ENCODE measurements at places on chromosomes 2 and 18.

- DNase-seq = peak; percentile 52
These were observed 128.0 kb downstream of the NFATC1 start for GRCh38 chr18:79523736-79524180.

DNA sequence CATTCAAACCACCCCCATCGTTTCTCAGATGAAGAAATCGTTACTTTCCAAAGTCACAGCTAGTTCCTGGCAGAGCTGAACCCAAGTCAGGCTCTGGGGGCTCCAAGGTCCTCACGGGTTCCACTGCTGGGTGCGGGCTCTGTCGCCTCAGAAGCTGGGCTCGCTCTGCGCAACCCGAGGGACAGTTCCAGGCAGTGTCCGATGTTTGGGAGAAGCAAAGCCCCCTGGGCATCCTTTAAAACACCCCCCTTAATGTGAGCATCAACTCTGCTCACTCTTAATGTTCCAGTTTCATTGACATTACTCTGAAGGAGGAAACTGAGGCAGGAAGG lies 796 bp downstream of the AOX1 start:
- DNase-seq = no peak

- DNase-seq = no peak
These were observed 110.3 kb downstream of the EPC2 start for GRCh38 chr2:148754864-148755263.

- no peak for DNase-seq
These were observed 9.8 kb downstream of the RAB12 start for GRCh38 chr18:8619041-8619440.

DNA sequence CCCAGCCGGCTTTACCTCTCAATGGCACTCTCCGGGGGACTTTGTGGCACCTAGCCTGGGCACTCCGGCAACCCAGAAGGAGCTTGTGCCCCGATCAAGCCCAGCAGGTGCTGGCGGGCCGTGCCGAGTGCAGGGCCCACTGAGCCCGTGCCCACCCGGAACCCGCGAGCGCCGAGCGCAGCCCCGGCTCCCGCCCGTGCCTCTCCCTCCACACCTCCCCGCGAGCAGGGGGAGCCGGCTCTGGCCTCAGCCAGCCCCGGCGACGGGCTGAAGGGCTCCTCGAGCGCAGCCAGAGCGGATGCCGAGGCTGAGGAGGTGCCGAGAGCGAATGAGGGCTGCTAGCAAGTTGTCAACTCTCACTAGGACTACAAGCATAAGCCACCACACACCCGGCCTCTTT lies 136.9 kb downstream of the COMMD1 start:
- DNase-seq = no peak

GRCh38 chr18:74476140-74476539 lies 19.0 kb upstream of the DIPK1C start:
- DNase-seq = no peak

DNA sequence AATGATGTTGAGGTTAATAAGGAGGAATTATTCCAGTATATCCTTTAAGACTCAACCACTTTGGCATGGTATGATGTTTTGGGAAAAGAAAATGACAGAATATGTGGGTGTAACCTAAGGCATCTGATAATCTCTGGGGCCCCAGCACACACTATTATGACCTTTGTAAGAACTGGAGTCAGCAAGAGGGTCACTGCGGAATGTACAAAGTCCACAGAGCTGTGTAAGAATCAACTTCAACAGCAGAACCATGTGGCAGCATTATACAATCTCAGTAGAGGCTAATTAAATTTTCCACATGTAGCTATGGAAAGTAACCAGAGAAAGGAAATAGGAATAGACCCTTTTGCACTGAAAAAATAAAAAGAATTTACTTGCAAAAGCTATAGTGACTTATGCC lies 445.1 kb upstream of the UBE2E3 start:
- no peak for DNase-seq

GRCh38 chr2:216562696-216563435 lies 64.2 kb downstream of the RPL37A start:
- DNase-seq = no peak

- DNase-seq = no peak
These were observed 26.0 kb upstream of the SP3 start for GRCh38 chr2:173990970-173991819.

DNA sequence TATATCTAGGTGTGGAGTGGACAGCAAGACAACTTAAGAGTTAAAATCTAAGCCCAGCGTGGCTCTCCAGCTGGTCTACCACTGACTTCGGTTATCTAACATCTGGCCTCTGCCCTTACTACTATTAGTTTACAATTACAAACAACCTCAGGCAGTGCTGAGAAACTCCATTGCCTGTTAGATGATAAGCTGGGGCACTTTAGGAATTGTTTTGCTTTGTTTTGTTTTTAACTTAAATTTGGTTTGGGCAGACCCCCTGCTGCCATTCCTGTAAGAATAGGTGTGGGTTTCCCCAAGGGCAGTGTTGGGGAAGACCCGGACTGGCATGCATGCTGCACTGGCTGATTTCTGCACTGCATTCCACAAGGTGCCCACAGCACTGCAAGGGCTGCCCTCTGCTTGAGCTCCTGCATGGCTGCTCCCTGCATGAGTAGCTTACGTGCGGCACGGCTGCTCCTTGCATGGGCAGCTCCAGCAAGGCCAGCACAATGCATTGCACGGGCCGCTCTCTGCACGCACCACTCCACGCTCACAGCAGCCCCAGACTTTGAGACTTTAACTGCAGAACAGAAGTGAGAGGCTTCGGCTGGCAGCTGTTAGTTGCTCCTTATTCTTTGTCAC lies 74.2 kb upstream of the SERTAD2 start:
- DNase-seq = no peak

DNA sequence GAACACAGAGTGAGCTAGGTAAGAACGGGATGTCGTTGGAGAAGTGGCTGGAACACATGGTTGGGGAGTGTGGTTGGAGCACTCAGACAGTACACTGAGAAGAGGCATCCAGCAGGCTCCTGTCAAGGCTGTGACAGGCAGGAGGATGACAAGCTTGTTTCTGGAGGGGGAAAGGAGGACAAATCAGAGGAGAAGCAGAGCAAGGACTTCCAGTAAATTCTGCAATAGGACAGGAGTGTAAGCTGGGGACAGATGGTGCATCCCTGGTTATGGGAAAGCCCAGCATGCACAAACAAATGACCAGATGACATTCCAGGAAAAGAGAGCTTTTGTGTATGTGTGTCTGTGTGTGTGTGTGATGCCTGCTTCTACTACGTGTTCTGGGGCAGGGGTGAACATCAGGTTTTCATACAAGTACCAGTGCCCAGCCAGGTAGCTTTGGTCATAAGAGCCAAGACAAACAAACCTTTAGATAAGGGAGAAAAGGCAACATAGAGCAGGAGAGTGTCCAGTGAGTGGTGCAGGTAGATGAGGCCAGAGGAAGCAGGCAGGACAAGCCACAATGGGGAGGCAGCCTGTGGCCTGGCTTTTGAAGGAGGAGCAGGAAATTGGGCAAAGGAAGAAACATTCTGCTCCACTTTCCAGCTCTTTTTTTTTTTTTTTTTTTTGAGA lies 32.1 kb upstream of the MAPK4 start:
- DNase-seq = no peak

DNA sequence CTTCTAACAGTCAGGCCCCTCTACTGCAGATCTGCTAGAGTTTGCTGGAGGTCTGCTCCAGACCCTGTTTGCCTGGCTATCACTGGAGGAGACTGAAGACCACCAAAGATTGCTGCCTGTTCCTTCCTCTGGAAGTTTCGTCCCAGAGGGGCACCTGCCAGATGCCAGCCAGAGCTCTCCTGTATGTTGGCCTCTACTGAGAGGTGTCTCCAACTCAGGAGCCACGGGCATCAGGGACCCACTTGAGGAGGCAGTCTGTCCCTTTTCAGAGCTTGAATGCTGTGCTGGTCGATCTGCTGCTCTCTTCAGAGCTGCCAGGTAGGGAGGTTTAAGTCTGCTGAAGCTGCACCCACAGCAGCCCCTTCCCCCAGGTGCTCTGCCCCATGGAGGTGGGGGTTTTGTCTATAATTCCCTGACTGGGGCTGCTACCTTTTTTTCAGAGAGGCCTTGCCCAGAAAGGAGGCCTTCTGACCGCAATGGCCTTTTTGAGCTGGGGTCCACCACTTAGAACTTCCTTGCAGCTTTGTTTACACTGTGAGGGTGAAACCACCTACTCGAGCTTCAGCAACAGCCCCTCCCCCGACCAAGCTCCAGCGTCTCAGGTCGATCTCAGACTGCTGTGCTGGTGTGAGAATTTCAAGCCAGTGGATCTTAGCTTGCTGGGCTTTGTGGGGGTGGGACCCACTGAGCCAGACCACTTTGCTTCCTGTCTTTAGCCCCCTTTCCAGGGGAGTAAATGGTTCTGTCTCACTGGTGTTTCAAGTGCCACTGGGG lies 566.0 kb downstream of the NR4A2 start:
- no peak for DNase-seq

GRCh38 chr2:74481431-74481830 lies 1.4 kb downstream of the CCDC142 start:
- DNase-seq = no peak

DNA sequence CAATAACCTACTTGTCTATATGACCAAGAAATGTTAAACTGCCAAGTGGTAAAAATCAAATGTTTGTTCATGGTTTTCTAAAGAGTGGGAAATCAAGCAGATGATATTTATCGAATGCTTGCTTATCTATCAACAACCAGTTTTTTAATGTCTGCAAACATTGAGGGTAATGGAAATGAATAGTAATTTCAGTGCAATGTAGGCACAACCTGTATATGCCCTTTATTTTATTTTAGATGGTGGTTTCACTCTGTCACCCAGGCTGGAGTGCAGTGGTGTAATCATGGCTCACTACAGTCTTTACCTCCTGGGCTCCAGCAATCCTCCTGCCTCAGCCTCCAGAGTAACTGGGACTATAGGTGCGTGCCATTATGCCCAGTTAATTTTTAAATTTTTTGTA lies 46.0 kb upstream of the CD28 start:
- no peak for DNase-seq

DNA sequence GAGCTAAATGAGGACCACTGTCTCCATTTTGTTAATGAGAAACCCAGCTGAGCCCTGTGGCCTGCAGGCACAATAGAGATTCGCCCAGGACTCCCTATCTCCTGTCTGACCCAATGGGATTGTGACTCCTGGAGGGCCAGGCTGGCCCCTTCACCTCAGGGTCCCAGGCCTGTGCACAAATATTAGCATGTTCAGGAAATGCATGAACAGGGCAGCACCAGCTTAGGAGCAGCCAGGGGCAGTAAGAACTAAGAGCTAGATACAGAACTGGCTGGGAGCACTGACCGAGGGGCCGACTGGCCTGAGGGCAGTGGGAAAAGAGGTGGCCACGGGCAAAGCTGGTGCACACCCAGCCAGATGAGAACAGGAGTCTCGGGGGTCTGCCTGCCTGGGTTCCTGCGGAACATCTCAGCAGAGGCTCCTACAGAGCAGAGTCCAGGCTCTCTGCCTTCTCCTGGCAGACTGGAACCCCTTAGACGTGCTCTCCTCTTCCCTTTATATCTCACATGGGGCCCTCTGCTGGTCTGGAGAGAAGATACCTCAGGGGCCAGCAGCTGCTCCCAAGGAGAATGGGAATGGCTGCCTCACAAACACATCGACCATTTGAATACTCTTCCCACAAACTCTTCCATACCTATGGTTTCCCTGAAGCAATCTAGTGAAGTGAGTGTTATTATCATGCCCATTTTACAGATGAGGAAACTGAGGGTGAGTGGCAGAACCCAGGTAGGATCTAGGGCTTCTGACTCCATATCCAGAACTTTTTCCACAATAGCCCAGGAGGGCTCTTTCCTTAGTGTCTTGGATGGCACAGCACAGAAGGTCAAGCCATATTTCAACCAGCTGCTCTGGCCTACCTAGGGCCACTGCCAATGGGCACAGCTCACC lies 77.6 kb upstream of the OTOF start:
- DNase-seq = no peak

- no peak for DNase-seq
These were observed 47.8 kb downstream of the TGFA start for GRCh38 chr2:70505613-70506391.

- no peak for DNase-seq
These were observed 112.2 kb downstream of the MAP4K4 start for GRCh38 chr2:101809698-101810097.

DNA sequence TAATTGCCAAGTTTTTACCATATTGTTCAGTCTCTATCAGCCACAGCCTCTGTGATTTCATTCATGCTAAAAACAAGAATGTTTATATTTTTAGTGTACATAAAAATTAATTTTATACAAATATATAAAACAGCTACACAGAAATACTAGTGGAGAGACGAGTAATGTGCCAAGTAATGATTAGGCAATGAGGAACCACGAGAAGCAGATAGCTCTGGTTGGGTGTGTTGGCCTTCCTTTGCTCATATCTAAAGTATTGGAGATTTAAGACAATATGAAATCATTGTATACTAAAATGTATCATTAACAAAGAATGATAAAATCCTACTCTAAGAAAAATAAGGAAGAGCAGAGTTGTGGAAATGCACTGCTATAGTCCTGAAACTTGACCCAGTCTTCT lies 326.7 kb downstream of the AGAP1 start:
- DNase-seq = no peak

DNA sequence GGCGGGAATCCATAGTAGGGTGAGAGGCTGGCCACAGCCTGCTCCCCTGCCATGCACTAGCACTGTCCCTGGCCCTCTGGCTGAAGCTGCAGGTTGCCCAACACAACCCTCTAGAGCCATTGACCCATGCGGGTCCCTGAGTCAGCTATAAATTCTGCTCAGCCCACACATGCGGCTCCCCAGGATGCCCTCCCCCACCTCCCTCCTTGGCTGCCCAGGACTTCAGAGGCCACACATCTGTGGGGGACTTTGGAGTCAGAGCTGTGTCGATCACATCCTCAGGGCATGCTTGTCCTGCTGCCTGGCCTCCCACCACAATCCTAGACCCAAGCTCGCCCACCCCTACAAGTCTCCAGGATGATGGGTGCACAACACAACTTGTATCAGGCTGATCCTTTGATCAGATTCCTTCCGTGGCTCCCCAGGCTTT lies 97.0 kb downstream of the TFCP2L1 start:
- DNase-seq = no peak

DNA sequence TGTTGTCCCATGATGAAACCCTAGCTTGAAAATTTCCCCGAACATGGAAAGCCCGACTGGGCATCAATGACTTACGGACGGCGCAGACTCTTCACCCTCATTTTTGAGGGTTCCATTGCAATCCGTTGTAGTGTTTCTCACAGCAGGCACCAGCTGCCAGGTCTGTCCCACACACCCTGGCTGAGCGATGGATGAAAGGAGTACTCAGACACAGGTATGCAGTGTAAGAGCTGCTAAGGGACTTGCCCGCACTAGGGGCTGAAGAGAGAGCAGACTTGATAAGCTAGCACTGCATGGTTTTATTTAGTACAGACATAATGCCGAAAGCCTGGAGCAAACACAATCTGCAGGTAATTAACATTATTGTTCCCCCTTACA lies 15.8 kb downstream of the DYNAP start:
- DNase-seq = no peak

GRCh38 chr18:74963820-74964446 lies 245.0 kb downstream of the PTGR3 start:
- no peak for DNase-seq

DNA sequence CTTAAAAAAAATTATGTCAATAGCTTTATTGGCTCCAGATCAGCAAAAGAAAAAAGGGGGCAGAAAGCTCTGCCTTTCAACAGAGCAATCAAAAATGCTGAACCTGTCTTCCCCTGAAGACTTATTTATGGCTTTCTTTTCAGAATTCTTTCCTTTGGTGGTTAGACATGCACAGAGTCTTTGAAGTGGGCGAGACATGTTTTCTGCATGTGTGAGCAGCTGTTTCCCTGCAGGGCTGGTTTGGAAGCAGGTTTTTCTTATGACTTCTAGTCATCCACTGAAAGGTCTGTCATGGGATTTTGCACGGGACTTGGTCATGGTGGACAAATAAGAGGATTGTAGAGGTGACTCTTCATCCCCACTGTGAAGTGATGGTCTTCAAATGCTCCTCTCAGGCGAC lies 160.3 kb downstream of the VAPA start:
- DNase-seq = no peak

GRCh38 chr2:38076152-38076709 lies 280 bp upstream of the CYP1B1 start:
- DNase-seq = no peak

All from urothelium cell line (cell line).